ENCODE measurements at places on chromosomes 1 and 21. TPM values are rescaled to one million over a fixed set of nuclear protein-coding genes. Genes with fewer than 3 reads are reported as not detected.

KRTAP10-12 gene
- not detected for polyA plus RNA-seq

LRRC7 gene
- polyA plus RNA-seq: 19.6 TPM

C1orf141 gene
- polyA plus RNA-seq: not detected

TRIM17 gene
- polyA plus RNA-seq: 0.63 TPM

RORC gene
- 10.8 TPM for polyA plus RNA-seq

NOS1AP gene
- polyA plus RNA-seq: 0.56 TPM

- DNase-seq: no peak
Measured at GRCh38 chr1:63074321-63074720, 248.0 kb upstream of the FOXD3 start.

DNA sequence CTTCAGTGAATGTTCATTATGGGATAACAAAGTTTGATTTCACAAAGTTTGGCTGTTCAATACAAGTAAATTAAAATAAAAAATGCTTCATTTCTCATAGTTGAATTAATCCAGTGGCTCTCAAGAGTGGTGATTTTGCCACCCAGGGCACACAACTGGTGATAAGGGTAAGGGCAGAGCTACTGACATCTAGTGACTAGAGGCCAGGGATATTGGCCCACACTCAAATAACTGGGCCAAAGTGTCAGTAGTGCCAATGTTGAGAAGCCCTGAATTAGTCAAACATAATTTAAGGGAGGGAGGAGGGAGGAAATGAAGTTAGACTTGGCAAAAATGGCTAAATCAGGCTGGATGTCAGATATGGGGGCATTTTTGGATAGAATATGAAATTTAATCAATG is 880.5 kb upstream of the ADGRL4 start:
- no peak for DNase-seq

DNA sequence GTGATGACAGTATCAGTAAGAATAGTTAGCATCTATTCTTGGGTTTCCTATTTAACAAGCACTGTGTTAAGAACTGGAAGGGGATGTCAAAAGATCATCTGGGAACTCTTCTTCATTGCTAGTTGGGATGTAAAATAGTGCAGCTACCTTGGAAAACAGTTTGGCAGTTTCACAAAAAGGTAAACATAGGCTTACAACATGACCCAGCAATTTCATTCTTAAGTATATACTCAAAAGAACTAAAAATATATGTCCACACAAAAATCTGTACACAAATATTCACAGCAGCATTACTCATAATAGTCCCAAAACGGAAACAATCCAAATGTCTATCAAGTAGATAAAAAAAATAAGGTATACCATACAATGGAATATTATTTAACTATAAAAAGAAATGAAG is 45.7 kb downstream of the DIPK1A start:
- DNase-seq: no peak

- DNase-seq: no peak
Measured at GRCh38 chr1:156591181-156591431, 470 bp upstream of the NAXE start.

GRCh38 chr21:14092834-14093560 is 117.8 kb downstream of the LIPI start:
- no peak for DNase-seq

DNA sequence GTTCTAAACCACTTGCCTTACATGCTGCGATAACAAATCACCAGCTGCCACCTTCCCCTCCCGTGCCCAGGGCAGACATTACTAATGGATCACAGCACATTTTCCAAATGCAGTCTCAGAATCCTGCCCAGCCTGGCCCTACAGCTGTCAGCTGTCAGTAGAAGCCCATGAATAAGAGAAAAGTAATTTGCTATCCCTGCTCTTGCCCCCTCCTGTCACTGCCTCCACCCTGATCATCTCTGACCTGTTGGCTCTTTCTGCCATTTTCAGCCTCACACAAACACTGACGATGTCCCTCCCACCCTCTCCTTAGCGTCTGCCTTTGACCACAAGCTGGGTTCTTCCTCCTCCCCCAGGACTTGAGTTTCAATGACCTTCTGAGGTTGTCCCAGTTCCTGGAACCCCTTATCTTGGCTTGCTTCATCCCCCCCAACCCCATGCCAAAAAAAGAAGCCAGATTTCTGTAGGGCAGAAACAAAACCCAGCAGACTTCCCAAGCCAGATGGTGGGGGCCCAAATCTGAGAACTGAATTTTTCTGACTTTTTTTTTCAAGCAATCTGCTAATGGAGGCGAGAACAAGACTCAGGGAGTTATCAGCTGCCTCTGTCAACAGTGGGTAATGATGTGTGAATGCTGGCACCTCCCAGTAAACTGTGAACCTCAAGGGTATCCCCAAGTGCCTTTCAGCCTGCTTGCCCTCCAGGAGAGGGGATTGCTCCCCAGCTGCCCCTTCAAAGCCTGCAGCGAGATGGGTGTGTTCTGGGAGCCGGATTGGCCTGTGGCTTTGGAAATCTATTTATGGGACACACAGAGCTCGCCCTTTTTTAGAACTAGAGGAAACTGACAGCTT is 216.5 kb upstream of the VAMP3 start:
- no peak for DNase-seq

GRCh38 chr1:30816211-30817076 is 58.9 kb upstream of the LAPTM5 start:
- DNase-seq: peak; percentile 25

DNA sequence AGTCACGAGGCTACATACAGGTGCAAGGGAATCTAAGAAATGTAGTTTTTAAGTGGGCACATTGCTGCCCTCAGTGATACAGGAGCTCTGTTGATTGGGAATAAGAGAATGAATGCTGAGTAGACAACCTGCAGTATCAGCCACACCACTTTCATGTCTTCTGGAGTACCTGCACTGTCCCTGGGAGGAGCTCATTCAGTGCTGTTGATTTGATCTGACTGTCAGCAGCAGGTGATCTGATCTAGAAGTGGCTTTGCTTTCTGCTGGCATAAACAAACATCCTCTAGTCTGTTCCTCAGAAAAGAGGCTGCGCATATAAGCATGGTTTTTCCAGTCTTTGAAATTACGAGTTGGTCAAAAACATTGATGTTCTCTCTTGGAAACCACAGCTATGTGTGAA is 35.5 kb upstream of the LRRC52 start:
- no peak for DNase-seq

- no peak for DNase-seq
Measured at GRCh38 chr1:226525750-226526149, 22.8 kb upstream of the STUM start.

GRCh38 chr1:116433275-116434257 is 60.5 kb downstream of the ATP1A1 start:
- DNase-seq: no peak

DNA sequence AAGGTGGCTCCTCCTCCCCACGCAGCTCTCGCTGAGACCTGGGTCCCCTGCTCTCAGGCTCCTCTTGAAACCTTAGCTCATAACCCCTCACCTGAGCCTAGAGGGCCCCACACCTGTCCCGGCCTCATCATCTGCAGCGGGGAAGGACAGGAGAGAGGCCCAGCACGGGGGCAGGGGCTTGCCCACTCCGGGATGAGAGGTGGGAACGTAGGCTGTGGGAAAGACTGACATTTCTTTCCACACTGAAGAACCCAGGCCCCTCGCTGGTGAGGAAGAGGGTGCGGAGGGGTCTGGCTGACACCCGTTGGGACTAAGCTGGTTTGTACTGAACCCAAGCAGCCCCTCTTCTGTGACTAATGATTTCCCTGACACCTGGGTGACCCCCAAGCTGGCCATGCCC is 14.0 kb upstream of the NES start:
- no peak for DNase-seq

GRCh38 chr1:226912587-226913176 is 27.4 kb upstream of the COQ8A start:
- DNase-seq: no peak

DNA sequence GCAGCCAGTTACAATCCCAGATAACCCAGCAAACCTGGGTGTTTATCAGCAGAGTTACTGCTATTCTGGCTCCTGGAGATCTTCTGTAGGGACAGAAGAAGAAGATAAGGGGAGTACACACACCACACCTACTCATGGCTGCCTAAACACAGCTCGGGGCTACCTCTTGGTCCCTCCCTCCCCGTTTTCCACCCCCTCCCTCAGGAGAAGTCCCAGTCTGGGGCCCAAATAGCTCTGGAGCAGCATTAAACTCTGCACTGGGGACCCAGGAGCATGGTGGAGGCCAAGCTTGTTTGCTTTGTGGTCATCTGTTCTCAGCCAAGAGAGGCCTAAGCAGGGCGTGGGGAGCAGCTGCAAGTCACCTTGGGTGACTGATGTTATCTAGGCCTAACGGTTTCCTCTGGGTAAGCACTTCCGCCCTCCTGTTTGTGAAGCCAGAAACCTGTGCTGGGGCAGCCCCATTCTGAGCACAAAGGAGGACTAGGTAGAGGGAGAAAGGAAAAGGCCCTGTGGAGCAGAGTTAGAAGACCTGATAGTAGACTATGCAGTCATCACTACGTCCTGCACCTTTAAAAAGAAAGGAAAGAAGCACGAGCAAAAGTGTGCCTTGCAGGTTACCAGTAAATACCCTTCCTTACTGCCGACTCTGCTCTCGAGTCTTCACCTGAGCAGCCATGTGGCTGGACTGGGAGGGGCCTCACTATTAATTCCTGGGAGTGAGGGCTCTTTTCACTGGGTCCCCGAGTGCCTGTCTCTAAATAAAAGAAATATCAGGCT is 2.0 kb upstream of the RCSD1 start:
- no peak for DNase-seq

DNA sequence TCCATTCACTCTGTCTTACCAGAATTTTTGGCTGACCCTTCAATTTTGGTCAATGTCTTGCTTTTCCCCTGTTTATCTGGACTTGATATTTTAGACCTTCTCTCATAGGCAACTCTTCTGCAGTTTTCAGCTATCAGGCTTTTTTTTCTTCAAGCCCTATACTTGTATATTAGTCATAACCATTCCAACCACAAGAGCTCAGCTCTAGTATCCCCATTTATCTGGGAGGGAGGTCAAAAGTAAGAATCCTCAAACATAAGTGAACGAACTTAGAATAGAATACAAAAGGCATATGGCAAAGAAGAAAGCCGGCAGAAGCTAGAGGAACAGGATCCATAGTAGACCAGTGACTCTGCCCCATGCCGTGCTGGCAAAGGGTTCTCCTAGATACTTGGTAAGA is 45.9 kb upstream of the TNFSF4 start:
- no peak for DNase-seq

Measured in forelimb muscle (tissue), 1 donor.